ENCODE measurements at places on chromosomes 1 and 21.

DNA sequence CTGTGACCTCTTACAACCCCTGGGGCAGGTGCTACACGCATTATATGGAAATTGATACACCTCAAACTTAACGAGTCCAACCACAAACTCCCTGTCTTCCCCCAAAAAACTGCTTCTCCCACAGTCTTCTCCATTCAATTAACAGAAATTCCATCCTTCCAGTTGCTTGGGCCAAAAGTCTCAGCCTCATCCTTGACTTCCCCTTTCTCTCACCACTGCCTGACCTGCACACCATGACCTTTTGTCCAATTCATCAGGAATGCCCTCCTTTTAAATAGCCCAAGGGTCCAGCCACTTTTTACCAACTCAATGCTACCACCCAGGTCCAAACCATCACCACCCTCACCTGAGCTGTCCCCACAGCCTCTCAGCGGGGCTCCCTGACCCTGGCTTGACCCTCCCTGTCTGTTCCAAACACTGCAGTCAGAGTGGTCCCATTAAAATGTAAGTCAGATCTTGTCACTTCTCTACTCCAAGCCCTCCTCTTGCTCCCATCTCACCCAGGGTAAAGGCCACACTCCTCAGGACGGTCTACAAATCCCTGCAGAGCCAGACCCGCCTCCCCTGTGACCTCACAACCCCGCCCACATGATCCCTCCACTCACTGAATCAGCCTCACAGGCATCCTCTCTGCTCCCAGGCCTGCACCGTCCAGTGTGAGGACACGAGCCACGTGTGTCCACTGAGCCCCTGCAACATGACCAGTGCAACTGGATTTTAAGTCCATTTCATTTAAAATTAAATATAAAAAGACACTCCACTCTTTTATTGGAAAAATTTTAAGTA, 18.5 kb downstream of the KCNN3 start:
- no peak for DNase-seq

GRCh38 chr1:89986020-89986419, 8.9 kb upstream of the ZNF326 start:
- DNase-seq = no peak

GRCh38 chr1:9028921-9029705, 2.9 kb upstream of the SLC2A7 start:
- no peak for DNase-seq

DNA sequence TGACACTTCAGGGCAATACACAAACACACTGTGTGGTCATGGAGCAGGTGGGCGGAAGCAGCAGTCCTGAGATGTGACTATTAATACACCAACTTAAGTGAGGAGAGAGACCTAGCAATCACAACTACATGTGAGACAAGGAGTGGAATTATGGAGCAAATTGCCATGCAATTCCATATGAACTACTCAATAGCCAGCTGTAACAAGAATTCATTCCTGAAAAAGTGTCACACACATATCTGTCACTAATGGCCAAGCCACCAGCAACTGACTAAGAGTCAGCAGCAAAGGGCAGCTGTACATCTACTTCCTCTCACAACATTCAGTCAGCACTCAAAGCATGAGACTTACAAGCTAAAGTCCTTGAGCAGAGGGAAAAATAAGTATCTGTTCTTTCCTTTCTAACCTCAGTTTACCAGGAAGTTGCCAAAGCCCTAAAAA, 46.2 kb downstream of the GPR3 start:
- DNase-seq = no peak

- DNase-seq = no peak
Observed at GRCh38 chr1:208127792-208128529, 116.2 kb downstream of the PLXNA2 start.

DNA sequence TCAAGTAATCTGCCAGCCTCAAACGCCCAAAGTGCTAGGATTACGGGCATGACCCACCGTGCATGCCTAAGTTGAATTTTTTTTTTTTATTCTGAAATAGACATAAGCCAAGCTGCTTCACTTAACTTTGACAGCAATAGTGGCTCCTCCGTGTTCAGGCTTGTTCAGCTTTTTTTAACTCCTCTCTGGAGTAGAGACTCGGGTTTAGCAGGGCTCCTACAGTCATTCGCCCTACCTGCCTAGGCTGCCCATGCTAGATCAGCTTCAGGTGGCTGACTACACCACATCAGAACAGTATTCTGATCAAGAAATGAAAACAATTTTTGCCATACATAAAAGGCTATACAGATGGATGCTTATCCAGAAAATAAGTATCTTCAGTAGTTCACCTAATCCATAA, 14.7 kb downstream of the ARID4B start:
- no peak for DNase-seq

DNA sequence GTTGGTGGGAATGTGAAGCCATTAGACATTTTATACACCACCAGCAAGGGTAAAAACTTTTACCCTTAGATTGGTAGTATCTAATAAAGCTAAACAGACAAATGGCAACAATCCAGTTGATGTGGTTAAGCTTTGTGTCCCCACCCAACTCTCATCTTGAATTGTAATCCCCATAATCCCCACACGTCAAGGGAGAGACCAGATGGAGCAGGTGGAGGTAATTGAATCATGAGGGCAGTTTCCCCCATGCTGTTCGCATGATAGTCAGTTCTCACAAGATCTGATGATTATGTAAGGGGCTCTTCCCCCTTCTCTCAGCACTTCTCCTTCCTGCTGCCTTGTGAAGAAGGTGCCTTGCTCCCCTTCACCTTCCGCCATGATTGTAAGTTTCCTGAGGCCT, 602.3 kb downstream of the NUF2 start:
- no peak for DNase-seq

DNA sequence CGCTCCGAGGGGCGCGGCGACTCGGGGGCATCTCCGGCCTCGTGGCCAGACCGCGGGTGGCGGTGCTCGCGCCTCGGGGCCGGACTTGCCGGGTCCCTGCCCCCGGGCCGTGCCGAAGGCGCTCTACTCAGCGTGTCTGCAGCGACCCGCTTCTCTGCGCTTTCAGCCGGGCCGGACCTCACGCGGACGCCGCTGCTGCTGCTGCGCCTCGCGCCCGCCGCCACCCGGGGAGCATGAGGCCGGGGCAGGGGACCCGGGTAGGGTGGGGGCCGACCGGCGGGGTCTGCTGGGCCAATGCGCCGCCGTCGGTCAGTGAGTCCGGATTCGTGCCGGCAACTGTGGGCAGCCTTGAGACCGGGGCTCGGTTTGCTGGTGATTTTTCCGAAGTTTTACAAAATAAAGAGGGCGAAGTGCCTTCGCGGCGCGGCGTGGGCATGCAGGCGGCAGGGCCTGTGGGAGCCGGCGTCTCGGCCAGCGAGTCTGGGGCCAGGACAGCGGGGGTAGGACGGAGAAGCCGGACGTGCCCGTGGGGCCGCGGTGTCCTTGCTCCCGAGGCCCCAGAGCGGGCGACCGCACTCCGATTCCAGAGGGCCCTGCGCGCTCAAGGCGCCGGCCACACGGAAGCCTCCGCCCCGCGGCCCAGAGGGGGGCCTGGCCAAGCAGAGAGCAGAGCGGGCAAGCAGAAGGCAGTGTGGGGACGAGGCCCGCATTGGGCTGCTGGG, 749 bp downstream of the FAM163A start:
- no peak for DNase-seq

DNA sequence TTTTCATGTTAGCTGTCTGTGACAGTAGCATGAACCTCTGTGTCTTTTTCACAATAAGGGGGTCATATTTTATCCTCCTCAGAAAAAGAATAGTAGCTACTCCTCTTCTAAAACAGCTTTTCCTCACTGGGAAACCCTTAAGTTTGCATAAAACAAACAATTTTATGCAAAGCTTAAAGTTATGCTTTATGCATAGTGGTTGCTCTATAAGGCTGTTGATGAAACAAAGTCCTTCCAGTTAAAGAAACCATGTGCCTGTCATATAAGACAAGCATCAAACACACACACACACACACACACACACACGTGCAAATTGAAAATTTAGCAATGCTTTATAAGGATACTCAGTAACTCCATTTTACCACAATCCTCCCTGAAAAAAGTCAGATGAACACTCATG, 107.0 kb downstream of the CHD1L start:
- DNase-seq = no peak

- DNase-seq = no peak
Observed at GRCh38 chr1:228841632-228842031, 106.4 kb downstream of the RHOU start.

- no peak for DNase-seq
Observed at GRCh38 chr1:163537809-163538208, 216.1 kb downstream of the NUF2 start.

- DNase-seq = no peak
Observed at GRCh38 chr1:65265651-65266351, 43.5 kb upstream of the DNAJC6 start.

DNA sequence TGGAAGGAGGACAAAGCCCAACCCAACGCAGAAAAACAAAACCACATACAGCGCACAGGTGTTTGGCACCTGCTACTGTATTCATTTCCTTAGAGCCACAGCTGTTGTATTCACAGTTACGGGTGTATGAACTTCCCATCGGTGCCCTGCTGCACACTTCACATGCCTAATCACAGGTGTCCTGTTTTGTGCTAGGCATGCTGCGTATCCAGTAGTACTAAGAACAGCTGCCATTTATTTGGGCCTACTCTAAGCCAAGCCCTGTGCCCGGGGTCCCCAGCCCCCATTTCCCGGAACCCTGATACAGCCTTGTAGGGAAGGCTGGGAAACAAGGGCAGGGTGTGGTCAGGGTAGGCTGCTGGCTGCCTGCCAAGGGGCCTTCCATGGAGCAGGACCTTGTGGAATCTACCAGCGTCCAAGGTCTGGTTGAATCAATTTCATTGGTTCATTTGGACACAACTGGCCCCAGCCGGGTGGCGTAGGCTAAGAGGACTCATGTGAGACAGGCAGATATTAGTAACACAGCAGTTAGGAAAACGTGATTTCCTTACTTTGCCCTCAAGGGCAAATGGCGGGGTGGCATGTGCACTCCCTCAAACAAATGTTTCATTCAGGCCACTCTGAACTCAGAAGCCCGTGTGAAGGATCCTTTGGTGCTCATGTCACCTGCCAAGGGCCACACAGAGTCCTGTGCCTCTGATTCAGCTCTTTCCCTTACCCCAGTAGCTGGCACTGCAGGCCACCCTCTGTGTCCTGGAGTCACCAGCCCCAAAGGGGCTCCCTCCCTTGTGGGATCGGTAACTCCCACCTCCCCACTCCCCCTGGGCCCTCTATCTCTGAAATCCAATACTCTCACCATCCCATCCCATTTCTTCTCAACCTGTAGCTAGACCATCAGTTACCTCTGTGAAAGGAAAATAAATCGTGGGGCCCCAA, 986 bp upstream of the RNF186 start:
- DNase-seq = no peak

- no peak for DNase-seq
Observed at GRCh38 chr1:186985889-186986491, 157.2 kb downstream of the PLA2G4A start.

GRCh38 chr1:231931146-231931545, 304.6 kb downstream of the DISC1 start:
- DNase-seq = no peak

GRCh38 chr1:187067160-187067559, 238.4 kb downstream of the PLA2G4A start:
- no peak for DNase-seq

DNA sequence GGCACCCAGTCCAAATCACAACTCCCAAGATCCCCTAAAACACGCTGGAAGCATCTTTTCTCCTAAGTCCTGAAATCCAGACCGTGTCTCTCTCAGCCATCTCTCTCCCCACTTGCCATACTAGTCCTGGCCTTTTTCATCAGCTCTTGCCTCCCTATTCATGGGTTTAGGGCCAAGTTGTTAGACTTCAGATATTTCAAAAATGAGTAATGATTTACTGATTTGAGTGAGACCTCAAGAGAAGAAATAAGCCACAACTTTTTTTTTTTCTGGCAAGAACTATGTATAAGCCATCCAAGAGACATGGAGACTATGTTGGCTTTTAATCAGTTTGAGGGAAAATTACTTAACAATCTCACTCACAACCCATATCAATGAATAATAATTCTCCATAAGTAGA, 62.5 kb downstream of the TBX15 start:
- no peak for DNase-seq

DNA sequence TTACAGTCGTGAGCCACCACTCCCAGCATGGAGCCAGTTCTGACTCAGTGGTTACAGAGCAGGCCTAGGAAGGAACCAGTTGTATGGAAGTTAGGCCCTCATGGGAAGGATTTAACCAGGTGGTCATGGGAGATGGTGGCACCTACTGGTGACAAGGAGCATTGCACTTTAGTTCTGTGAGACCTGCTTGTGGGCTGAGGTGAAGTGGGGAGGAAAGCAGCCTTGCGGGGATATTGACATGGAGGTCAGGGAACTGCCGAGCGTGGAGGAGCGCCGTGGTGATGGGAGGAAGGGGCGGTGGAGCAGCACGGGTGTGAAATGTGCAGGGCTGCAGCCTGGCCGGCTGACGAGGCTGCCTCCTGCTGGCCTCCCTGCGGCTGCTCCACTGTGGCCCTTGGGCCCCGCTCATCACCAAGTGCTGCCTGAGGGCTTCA, 100.4 kb downstream of the GALNT2 start:
- DNase-seq = no peak

GRCh38 chr1:13766592-13767564, 66.9 kb downstream of the PRDM2 start:
- no peak for DNase-seq

- DNase-seq = peak; percentile 34
Observed at GRCh38 chr1:111563619-111564018, 56.0 kb upstream of the RAP1A start.

- DNase-seq = no peak
Observed at GRCh38 chr21:46196733-46197132, 12.5 kb upstream of the SPATC1L start.

DNA sequence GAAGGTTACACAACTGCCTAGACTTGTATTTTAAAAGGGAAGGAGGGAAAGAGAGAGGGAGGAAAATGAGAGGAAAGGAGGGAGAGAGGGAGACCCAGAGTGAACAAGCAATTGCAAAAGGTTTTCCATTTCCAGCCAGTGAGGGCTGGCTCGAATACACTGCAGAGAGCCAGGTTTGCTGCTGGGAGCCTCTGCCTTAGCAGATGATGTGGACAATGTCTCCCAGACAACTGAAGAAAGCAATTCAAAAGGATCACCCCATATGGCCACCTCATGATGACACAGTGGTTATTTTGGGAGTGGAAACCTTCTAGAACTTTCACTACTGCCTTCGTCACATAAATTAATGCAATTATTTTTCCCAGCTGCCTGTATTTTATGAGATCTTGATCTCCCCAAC, 86.4 kb downstream of the BCAR3 start:
- no peak for DNase-seq

DNA sequence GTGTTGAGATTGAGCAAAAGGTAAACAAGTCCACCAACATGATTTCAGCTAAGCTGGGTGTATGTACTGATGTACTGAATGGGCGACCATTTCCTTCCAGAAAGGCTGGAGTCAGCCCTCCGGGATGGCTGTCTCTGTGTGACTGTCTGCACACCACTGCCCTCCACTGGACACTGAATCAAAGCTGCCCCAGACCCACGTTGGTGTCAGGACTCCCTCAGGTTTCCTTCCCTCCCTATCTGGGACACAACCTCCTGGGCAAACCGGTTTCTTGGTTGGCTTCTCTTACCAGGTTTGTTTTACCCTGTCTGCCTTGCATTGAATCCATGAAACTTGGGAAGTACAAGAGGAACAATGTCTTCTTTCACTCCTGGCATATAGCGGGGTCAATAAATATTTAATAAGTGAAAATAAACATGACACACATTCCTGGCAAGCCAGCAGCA, 5.3 kb upstream of the SRP9 start:
- DNase-seq = no peak

GRCh38 chr1:185069202-185069772, 23.9 kb downstream of the RNF2 start:
- no peak for DNase-seq

Data from AG04449 (cell line).